COR-L47 (cell line): ENCODE measurements at places on chromosomes 1 and 21.

DNA sequence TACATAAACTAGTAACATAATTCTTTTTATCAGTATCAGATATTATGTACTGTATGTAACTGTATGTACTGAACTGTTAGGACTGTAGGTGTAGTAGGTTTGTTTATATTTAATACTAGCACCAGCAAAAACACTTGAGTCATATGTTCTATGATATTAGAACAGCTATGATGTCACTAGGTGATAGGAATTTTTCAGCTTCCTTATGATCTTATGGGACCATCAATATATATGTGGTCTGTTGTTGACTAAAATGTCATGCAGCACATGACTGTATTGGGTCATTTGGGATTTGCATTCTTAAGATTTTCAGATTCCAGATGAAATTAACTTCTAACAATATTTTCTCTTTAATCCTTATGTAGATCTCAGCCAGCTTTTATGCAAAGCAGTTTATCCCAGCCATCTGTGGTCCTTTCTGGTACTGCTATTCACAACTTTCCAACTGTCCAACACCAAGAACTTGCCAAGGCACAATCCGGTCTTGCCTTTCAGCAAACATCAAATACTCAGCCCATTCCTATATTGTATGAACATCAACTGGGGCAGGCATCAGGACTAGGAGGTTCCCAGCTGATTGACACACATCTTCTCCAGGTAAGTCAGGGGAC, 38.3 kb upstream of the MYOCOS start:
- DNase-seq: no peak

GRCh38 chr1:203396595-203397194, 45.8 kb upstream of the FMOD start:
- DNase-seq: no peak

DNA sequence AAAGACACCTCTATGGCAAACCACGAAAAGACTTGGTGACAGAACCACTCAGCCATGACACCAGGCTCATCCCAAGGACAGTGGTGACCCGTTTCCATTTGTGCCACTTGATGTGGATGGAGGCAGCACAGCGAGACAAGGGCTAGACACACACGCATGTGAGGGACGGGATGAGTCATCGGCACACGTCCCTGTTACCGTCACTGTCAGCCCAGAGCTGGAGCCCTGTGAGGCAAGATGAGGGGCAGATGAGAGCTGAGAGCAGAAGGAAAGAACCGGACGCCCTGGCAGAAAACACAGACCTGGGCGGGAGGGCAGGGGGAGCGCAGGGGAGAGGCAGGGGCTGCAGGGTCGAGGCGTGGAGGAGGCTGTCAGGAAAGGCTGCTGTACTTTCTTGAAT, 57.8 kb downstream of the SIK1 start:
- no peak for DNase-seq

GRCh38 chr1:232751393-232752140, 53.6 kb upstream of the MAP10 start:
- no peak for DNase-seq

DNA sequence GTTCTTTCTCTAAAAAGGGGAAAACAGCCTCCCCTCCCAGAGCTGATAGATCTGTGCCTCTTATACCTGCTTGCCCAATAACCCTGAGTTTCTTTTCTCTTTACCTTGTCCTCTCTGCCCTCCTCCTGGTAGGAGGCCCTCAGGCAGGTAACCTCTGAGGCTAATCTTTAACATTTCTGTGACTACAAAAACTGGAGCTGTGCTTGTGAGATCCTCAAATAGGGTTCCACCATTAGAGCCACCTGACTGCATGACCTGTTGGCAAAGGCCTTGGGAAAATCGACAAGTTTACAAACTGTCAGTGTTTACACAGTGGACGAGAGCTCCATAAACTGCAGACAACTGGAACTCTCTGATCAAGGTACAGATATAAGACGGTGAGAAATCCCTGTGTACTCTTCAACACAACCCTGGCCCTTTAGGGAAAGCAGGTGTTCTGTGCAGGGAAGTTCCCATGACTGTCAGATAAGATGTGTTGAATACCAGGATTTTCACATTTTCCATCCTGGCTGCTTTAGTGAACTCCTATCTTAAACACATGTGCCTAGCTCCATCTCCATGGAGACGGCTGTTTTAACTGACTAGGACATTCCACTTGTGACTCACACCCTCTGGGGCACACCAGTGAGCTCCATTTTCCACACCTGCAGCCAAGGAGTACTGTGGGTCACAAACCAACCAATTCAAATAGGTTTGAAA, 38.3 kb downstream of the ECE1 start:
- DNase-seq: no peak

DNA sequence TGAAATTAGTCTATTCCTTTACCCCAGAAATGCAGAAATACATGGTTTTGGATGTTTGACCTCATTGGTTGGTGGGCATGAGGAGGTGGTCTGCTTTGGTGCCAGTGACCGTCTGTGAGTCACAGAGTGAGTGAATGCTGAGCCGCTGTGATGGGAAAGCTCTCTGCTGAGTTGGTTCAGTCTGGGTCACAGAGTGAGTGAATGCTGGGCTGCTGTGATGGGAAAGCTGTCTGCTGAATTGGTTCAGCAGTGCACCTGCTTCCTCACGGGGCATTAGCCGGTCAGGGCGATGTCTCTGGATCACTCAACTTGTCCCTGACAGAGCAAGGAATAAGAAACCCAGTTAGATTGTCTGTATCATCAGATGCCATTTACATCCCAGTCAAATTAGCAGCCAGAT, 40.8 kb downstream of the ADARB1 start:
- DNase-seq: no peak

DNA sequence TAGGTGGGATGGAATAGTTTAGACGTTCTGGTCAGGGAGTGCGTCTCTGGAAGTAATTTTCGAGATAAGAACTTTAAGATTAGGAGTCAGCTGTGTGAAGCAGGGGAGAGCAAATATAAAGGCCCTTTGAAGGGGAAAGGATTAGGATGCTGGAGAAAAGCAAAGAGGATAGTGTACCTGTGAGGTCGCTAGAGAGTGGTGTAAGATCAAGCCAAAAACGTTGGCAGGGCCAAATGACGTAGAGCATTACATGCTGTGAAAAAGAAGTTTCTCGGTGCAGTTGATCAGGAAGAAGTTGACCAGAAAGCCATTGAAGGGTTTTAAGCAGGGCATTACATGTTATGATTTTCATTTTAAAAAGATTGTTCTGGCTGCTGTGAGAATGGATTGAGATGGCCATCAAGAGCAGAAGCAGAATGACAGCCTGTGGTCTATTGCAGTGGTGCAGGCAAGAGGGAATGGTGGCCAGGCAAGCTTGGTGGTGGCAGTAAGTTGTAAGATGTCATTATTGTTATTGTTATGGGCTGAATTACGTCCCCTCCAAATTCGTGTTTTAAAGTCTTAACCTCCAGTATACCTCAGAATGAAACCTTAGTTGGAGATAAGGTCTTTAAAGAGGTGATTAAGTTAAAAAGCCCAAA, 113.6 kb upstream of the KIF26B start:
- no peak for DNase-seq

- no peak for DNase-seq
Observed at GRCh38 chr1:2965676-2966075, 55.6 kb upstream of the ACTRT2 start.

DNA sequence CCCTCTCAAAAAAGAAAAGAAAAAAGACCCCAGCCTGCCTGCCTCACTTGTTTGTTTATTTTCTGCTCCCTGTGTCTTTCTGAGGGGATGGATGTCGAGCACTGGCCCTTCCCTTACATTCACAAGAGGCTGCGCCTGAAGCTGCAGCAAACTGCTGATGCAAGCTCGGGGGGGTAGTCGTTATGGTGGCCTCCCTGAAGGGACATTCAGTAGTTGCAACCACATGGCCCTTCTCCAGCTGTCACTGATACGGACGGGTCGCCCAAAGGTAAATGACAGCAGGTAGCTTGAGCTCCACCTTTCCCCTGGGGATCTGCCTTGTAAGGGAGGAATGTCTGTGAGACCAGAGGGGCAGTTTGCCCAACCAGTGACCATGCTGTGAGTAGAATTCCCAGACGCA, 17.7 kb downstream of the PLEKHM2 start:
- no peak for DNase-seq

DNA sequence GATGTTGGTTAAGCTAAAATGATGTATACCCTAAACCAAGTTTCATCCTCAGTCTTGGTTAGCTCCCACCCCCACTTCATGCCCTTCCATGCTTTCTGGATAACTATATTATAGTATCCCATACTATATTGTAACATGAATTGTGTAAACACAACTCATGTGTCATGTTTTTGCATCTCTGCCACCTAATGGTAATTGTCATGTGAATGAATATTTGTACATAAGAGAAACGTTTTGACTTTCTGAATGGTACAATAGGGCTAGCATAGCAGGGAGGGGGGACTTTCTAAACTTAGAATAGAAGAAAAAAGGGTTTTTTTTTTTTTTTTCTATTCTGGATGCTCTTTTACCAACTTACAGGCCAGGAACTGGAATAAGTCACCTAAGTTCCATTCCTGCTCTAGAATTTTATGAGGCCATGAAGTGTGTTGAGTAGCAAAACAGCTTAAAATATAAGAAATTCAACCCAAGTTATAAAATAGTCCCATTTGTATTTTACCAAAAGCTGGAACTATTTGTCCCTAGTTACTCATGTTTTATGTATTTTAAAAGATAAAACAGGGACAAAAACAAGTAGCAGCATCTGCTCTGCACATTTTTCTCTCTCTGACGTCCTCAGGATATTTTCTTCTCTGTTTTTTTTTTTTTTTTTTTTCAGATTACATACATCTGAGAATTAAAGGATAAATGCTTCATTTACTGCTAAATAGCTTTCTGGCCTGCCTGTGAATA, 77.4 kb downstream of the HLX start:
- no peak for DNase-seq

DNA sequence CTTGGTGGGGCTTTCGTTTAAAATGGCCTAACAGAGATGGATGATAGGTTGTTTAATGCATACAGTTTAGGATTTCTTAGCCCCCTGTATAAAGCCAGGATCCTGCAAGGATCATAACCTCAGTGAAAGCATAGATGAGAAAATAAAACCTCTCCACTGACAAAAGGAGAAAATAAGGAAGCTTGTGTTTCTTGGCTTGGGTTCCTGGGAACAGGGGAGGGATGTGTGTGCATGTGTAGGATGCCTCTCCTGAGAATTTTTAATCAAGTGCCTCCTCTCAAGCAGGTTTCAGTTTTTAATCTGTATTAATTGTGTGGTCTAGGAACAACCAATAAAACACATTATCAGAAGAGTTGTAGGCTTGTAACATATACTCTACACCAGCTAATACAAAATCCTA, 26.1 kb downstream of the PRKACB start:
- DNase-seq: no peak

DNA sequence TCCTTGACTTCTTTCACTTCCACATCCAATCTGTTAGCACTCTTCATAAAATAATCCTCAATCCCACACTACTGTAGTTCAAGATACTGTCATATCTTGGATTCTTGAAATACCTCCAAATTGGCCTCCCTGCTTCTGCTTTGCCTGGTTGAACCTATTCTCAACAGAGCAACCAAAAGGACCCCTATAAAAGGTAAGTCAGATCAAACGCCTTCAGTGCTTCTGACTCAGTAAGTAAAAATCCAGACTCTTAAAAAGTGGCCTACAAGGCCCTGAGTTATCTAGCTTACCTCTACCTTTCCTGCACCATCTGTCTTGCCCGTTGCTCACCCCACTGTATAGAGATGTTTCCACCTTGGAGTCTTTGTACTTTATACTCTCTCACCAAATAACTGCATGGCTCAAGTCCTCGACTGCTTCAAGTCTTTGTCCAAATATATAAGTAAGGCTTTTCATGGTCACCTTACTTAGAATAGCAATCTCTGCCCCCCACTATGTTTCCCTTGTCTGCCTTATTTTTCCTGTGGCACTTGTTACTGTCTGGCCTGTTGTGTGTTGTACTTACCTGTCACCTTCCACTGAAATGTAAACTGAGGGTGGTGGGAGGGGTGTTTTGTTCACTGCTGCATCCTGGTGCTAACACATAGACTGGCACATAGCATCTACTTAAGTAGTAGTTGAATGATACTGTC, 5.1 kb upstream of the PIGV start:
- DNase-seq: no peak
